ENCODE measurements at places on chromosomes 16 and 17. TPM values are rescaled to one million over a fixed set of nuclear protein-coding genes. Genes with fewer than 3 reads are reported as not detected.
A peak's percentile ranks its signal among the peaks of the same experiment; 100 is the strongest.

Gene NPIPB4
- 121 TPM for total RNA-seq

Gene NHLRC4
- 0.41 TPM for total RNA-seq

Gene DNAH17
- total RNA-seq = 0.45 TPM

Gene ALOX15B
- total RNA-seq = 0.16 TPM

Gene OTOA
- total RNA-seq = not detected

Gene ZMYND15
- not detected for total RNA-seq

Gene CCDC102A
- total RNA-seq = 7.9 TPM

Gene PSMD7
- total RNA-seq = 119 TPM

Gene DNAH3
- not detected for total RNA-seq

Gene SLC52A1
- total RNA-seq = 0.13 TPM

Gene ATP1B2
- total RNA-seq = not detected

Gene UBN1
- total RNA-seq = 25.6 TPM

Gene MAP2K6
- total RNA-seq = 3.2 TPM

Gene CDRT15L2
- not detected for total RNA-seq

- DNase-seq = no peak
Measured at GRCh38 chr17:20096430-20096829, 87.3 kb downstream of the SPECC1 start.

- no peak for DNase-seq
Measured at GRCh38 chr17:72422204-72422504, 301.3 kb downstream of the SOX9 start.

DNA sequence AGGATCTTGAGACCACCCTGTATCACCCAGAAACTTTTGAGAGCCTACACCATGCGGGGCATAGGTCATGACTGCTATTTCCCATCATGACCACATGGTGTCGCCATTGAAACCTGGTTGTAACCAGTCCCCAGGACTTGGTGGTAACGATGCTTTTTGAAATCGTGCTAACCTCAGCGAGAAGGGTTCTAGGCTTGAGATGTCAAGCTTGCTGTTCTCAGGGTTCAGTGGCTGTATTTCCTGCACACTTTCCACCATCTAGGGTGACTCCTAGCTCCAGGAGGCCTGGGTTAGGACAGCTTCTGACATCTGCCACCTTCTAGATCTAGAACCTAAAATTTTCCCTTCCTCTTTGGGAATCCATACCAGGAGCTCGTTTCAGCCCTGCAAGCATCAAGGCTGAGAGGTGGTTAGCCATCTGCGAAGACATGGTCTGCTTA is 13.0 kb upstream of the SPNS3 start:
- DNase-seq = peak; percentile 74

DNA sequence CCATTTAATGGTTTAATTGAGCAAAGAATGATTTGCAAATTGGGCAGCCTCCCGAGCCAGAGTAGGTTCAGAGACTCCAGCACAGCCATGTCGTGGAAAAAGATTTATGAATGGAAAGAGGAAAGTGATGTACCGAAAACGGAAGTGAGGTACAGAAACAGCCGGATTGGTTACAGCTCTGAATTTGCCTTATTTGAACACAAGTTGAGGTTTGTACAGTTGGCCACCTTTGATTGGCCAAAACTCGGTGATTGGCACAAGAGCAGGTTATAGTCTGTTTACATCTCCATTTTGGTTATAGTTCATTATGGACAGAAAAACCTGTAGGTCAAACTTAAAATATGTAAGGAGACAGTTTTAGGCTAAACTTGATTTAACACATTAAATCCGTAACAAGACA is 44.5 kb downstream of the TENT4B start:
- DNase-seq = no peak

DNA sequence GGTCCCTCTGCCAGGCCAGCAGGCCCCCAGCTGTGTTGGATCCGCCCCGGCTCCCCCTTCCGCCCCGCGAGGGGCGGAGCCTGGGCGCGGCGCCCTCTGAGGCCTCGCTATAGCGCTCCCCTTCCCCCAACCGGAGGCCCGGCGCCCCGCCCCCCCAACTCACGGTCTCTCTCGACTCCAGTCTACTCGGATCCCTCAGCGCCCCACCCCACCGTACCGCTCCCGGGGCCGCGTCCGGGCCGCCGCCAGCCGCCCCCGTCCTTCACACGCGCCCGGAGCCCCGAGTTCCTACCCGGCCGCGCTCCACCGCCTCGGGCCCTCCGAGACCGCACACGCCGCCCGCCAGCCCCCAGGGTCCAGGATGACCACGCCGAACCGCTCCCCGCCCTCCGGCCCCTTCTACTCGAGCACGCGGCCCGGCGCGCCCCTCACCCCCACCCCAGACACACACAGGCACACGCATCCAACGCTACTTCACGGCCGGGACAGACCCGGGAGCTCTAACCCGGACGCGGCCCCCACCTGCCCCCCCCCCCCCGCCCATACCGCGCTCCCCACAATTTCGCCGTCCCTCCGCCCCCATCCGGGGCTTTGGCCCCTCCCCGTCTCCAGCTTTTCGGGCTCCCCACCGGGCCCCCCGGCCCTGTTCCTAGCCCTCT is 1.4 kb downstream of the PHF23 start:
- DNase-seq = peak; percentile 90

GRCh38 chr17:18004884-18005305 is 32.2 kb downstream of the DRC3 start:
- no peak for DNase-seq

DNA sequence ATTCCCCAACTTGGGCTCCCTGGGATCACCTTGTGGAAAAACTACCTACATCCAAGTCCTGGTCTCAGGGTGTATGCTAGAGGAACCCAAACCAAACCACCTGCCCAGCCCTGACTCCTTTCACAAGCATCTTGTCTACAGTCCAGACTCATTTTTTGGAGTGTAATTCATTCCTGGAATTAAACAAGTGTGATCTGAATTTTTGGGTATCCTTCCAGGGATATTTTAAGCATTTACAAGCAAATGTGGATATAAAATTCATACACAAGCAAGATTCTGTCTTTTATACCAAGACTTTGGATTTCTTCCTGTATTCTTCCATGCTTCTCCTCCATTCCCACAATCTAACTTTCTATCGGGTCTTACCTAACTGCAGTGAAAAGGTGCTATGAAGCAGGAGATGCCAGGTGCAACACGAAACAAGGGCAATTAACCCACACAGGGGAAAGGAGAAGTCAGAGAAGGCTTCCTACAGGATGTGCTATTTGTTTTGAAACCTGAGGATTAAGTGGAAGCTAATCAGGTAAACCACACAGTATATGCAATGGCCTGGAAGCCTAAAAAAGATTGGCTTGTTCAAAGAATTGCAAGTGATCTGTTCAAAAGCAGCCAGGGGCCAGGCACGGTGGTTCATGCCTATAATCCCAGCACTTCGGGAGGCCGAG is 417.2 kb upstream of the C16orf82 start:
- no peak for DNase-seq

- no peak for DNase-seq
Measured at GRCh38 chr17:41599680-41600079, 12.9 kb downstream of the KRT16 start.

DNA sequence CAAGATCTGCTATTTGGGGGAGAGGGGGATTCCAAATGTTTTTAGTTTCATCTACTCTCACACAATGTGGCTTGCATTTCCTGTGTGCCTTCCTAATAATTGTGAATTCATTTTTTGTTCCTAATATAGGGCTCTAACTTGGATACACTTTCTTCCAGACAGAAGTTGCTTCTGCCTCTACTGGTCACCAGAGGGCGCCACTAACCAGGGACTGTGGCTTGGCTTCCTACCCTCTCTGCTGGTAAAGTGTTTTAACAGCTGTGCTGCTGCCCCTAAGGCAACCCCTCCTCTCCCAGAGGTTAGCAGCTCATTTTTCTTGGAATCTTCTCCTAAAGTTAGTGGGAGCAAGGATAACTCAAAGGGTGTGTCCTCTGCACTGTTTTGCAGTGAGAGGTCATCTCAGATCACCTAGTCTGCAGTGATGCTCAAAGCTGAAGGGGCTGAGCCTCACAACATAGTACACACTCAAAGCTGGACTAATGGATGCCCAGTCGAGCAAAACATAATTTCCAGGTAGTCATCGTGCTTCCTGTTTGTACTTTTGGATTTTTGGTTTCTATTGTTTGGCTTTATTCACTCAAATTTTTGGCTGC is 5.0 kb upstream of the PRSS54 start:
- DNase-seq = peak; percentile 58

- no peak for DNase-seq
Measured at GRCh38 chr17:45688820-45689219, 95.3 kb upstream of the CRHR1 start.

- DNase-seq = no peak
Measured at GRCh38 chr16:27611340-27611739, 61.4 kb downstream of the KATNIP start.

DNA sequence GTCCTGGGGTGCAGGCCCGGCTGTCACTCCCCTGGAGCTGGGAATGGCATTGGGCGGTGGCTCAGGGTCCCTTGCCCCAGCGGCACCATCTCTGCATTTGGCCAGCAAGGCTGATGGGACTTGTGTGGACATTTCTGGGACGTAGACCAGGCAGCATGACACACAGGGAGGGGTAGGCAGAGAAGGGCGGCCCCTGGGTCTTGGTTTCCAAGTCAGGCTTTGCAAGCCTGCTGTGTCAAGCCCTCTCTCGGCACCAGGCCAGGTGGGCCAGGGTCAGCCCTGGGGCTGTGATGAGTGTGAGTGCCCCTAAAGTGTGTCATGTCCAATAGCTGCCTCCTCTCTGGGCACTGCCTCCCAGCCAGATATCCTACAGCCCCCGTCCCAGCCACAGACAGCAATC is 335.2 kb downstream of the SEC14L1 start:
- DNase-seq = no peak

GRCh38 chr17:34387566-34387965 is 24.5 kb upstream of the CCL1 start:
- no peak for DNase-seq

- no peak for DNase-seq
Measured at GRCh38 chr16:56747486-56748045, 17.6 kb downstream of the NUP93 start.

DNA sequence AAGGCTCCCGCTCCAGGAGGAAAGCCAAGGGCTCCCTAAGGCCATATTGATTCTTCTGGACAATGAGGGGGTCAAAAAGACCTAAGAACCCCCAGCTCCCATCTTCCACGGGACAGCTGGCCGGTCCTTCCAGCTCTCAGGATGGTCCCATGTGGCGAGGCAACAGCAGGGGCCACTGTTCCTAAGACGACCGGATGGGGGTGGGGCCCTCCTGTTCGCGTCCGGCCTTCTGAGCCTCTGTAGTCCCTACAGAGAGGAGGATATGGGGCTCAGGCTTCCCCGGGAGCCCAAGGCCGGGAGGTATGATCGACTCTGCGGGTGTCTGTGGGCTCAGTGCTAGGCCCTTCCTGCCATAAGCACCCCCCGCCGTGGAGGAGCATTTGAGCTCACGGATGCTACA is 6.0 kb upstream of the DCXR start:
- DNase-seq = no peak

DNA sequence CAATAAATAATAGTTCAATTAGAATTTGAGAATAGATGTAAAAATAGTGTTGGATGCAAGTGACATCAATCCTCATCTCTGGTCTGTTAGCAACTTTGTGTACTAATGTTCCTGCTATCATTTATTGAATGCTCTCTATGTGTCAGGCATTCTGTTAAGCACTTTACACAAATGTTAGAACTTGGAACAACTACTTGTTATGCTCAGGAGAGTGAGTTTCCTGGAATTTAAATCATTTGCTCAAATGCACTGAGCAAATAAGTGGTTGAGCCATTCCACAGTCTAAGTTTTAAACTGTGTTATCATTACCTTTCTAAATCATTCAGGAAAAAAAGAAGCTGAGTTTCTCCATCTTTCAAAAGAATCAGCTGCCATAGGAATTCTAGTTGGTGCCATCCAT is 1327.3 kb upstream of the GOT2 start:
- no peak for DNase-seq

GRCh38 chr16:85172455-85173145 is 60.3 kb upstream of the CIBAR2 start:
- peak; percentile 17 for DNase-seq

DNA sequence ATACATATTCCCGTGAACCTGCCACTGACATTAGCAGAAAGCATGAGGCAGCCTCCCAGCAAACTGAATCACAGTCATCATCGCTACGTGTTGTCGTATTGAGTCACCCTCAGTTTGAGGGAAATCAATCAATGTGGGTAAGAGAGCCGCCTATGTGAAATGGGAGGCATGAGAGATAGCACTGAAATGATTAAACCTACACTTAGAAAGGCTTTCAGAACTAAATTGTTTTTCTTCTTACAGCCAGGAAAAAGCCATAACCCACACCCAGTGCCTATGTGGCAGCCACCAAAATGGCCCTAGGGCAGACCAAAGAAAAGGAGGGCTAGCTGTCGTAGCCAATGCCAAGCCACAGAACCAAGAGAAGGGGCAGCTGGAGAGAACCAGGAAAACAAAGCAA is 90.5 kb downstream of the ADAMTS18 start:
- DNase-seq = no peak

- no peak for DNase-seq
Measured at GRCh38 chr16:4544473-4544872, 5.9 kb upstream of the CDIP1 start.

DNA sequence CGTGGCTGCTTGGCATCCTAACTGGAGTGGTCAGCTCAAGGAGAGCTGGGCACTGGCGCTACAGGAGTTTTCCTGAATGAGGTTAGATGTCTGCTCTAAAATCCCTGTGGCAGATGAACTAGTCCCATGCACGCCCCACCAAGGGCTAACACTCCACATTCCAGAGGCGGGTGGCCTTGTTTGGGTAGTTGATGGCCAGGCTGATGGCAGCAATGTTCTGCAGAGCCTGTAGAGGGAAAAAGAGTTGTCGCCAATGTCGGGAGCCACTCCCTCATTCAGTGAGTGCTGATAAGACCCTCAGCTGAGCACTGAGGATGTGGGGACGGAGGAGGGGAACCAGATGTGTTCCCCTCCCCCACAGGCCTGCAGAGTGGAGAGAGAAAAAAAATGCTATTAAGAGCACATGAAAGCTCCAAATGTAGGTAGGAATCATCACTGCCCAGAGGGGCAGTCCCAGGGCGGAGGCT is 42.5 kb upstream of the ATP2A3 start:
- no peak for DNase-seq

DNA sequence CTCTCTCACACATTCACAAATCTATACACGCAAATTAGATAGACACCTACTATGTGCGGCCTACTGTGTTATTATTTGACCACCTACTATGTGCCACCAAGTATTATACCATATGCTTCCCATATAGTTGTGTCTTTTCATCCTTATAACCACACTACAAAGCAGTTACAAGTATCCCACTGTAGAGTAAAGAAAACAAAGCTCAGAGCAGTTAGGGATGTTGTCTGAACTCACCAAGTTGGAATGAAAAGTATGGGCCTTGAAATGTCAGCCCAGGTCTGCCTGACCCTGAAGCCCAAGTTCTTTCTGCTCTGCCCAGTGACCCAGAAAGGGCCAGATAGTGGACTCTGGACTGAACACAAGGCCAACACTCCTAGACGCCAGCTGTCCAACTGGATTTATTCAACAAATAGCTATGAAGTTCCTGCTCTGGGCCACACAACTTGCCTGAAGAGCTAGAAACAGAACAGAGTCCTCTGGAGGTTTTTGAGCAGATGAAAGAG is 8.5 kb downstream of the KRT37 start:
- DNase-seq = no peak

GRCh38 chr16:3576211-3576610 is 992 bp downstream of the NLRC3 start:
- DNase-seq = peak; percentile 51

- no peak for DNase-seq
Measured at GRCh38 chr17:21294321-21295035, 10.0 kb downstream of the MAP2K3 start.

- DNase-seq = no peak
Measured at GRCh38 chr17:61809816-61810392, 53.4 kb downstream of the BRIP1 start.

- no peak for DNase-seq
Measured at GRCh38 chr17:82983510-82984248, 95.7 kb upstream of the METRNL start.

GRCh38 chr16:79801646-79802045 is 201.1 kb upstream of the MAF start:
- no peak for DNase-seq

Data from activated CD8-positive, alpha-beta T cell treated with anti-CD3 and anti-CD28 coated beads for 36 hours (primary cell).